Inflammatory macrophage (primary cell): ENCODE measurements at places on chromosomes 2 and 18.

DNA sequence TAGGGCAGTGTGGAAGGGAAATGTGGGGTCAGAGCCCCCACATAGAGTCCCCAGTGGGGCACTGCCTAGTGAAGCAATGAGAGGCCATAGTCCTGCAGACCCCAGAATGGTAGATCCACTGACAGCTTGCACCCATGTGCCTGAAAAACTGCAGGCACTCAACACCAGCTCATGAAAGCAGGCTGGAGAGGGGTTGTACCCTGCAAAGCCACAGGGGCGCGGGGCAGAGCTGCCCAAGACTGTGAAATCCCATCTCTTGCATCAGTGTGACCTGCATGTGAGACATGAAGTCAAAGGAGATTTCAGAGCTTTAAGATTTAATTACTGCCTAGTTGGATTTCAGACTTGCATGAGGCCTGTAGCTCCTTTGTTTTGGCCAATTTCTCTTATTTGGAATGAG, 224.0 kb downstream of the TXNL1 start:
- DNase-seq, result no peak

- peak; percentile 73 for DNase-seq
Observed at GRCh38 chr18:13464432-13465123, 246.0 kb downstream of the LDLRAD4 start.

DNA sequence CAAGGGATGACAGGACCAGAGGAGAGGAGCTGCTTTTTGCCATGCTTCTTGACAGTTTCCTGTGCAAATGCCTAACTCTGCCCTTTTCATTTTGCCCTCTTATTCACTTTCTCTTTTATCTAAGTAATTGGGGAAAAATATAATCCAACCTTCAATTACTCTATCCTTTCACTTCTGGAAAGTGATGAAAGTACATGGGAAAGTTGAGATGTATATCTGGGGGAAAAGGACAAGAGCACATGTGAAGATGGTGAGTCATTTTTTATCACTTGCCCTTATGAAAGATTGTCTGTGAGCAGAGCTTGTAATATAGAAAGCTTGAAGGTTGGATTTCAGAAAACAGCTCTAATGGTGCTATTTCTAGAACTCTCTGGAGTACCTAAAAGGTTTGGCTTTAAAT, 1070.7 kb downstream of the CNTNAP5 start:
- no peak for DNase-seq

- peak; percentile 81 for DNase-seq
Observed at GRCh38 chr2:232327105-232328031, 51.2 kb upstream of the ALPP start.

DNA sequence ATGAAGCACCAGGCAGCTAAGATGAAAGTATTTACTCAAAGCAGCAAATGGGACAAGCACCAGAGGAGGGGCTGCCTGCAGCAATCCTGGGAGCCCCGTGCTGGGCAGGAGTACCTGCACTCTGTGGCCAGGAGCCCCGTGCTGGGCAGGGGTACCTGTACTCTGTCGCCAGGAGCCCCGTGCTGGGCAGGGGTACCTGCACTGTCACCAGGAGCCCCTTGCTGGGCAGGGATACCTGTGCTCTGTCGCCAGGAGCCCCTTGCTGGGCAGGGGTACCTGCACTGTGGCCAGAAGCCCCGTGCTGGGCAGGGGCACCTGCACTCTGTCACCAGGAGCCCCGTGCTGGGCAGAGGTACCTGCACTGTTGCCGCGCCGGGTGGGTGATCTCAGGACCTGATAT, 158.6 kb downstream of the MYT1L start:
- no peak for DNase-seq

DNA sequence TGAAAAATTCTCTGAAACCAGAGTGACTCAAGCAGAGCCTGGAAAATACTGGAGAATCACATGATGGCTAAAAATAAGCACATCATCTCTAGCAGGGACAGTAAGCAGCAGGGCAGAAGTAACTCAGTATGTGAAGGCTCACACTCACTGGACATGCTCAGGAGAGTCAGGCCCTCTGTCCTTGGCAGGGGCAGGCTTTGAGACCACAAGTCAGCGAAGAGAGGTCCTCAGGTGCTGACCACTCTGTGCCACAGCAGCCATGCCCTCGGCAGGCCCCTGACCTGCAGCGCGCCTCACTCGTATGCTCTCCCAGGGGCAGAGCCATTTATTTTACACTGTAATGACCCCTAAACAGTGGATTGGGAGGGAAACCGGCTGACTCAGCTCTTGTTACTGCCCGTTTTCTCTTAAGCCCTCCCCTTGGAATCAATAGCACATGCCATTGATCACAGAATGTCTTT, 76.8 kb downstream of the MAPRE2 start:
- DNase-seq, result no peak

GRCh38 chr2:127596311-127597045, 49.5 kb upstream of the GPR17 start:
- DNase-seq, result no peak

GRCh38 chr2:120279708-120280107, 27.1 kb downstream of the RALB start:
- peak; percentile 72 for DNase-seq

DNA sequence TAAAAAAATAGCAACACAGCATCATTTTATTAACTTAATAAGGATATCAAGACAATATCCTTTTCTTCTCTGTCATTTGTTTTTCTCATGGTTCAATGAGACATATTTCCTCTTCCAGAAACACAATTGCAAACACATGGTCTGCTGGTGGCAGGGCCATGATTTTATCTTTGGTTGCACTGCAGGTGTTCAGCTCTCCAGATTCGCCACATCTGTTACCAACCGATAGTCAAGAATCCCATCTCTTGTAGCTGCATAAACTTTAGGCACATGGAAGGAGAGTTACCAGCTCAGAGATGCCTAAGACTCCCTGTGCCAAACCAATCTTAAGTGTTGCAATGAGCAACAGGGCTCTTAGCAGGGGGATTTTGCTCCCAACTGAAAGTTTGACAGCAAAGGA, 1303.2 kb upstream of the CELF4 start:
- no peak for DNase-seq

GRCh38 chr2:231886071-231886681, 40.0 kb downstream of the NPPC start:
- DNase-seq, result peak; percentile 29

GRCh38 chr2:104897515-104898184, 43.7 kb downstream of the POU3F3 start:
- no peak for DNase-seq

DNA sequence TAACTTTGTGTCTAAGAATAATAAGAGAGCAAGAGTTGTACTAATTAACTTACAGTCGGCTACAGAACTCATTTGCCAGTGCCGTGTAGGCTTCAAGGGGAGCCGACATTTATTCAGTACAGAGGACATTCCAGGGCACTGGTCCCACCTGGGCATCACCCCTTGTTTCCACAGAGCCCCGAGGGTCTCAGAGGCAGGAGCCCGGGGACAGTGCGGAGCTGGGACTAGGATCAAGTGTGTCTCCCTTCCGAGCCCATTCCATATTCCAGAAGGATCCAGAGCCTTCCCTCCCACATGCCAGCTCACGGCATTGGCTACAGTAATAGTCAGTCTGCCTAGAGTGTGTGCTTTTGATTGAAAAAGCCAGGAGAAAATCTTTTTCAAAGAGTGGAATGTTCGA, 71.5 kb upstream of the CTDP1 start:
- DNase-seq, result no peak

GRCh38 chr2:70399046-70399445, 97.2 kb upstream of the FAM136A start:
- no peak for DNase-seq

GRCh38 chr18:80103231-80103630, 5.8 kb upstream of the ADNP2 start:
- no peak for DNase-seq

DNA sequence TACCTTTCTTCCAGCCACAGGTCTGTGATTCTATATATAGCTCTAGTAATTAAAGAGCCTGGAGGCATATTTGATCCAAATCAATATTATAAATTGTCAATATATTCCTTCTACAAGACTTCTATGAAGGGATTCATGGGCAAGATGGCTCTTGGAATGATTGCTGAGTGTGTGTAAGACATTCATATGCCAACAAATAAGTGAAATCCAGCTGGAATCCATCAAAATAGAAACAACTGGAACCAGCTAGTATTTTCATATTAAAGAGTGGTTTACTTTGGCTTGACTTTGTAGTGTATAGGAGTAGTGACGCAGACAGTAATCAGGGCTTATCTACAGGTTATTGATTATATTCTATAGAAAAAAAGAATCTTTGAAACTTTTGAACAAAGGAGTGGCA, 83.4 kb downstream of the CALCRL start:
- no peak for DNase-seq

DNA sequence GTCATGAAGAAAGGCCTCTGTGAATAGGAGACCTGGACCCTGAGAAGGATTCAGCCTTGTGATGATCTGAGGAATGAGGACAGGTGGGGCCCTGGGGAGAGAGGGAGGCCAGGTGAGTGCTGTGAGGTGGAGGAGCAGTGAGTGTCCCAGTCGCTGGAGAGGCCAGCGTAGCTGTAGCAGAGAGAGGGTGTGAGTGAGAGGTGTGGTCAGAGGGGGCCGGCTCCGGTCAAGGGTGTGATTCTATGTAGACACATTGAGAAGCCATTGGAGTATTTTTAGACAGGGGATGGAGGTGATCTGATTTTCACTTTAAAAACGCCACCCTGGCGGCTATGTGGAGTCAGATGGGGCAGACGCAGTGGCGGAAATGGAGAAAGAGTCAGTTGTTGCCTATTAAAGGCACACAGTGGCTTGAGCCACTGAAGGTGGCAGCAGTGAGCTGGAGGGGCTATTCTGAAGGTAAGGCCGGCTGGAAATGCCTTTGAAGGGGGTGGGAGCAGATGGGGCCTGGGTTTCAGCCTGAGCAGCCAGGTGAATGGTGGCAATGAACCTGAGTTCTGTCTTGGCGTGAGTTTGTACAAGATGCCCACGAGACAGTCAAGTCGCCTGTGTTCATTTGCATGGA, 55.6 kb downstream of the GREB1 start:
- DNase-seq, result no peak

- DNase-seq, result no peak
Observed at GRCh38 chr2:194867328-194867727, 789.7 kb upstream of the SLC39A10 start.

DNA sequence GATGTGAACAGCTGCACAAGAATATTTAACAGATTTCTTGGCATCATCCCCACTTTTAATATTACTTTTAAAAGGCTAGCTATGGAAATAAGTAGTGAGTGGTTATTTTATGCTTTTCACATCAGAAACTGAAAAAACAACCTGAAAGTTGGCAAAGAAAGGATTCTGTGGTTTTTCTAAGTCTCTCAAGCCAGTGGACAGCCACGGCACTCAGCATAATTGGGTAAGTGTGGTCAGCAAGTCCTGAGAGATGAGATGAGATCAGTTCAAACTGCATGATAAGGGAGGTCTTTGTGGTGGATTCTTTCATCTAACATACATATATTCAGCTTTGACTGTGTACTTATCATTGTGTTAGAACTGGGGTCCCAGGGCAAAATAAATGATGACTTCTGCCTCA, 105.2 kb downstream of the LYPD6B start:
- DNase-seq, result no peak

GRCh38 chr2:112255875-112256274, 1.0 kb upstream of the ZC3H8 start:
- peak; percentile 65 for DNase-seq
